ENCODE measurements at places on chromosomes 2 and 18.
A peak's percentile ranks its signal among the peaks of the same experiment; 100 is the strongest.

DNA sequence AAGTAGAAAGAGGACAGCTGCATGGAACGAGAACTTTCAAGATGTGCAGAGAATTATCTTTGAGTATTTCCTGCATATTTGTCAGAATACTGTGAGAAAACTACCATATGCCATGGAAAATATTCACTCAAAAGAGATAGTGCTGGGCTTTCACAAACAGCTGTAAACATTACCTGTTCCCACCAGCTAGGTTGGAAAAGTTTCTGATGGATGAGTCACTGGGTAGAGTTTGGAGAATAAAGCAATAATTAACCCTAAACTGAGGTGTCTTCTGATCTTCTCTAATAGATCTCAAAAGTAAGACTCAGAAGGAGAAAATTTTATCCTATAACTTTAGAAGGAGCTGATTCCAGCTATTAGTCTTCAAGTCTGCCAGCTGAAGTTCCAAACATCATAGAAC is 3.9 kb upstream of the FSIP2 start:
- no peak for DNase-seq

GRCh38 chr2:80326214-80326613 is 21.7 kb upstream of the LRRTM1 start:
- DNase-seq = no peak

DNA sequence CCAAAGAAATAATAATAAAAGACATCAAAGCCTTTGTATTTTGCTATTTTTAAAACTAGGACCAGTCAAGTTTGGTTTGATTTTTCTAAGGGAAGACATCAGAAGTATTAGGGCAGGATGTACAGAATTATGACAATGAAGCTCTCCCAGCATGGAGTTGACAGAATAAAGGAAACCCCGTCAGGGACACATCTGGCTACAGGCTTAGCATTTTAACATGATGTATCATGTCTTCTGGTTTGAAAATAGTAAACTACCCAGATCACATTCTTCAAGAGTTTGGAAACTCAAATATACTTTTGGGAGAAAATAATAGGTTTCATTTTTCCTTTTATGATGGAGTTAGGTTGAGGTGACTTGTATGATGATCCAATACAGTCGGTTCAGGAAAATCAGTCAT is 552.0 kb upstream of the CDH2 start:
- DNase-seq = no peak

DNA sequence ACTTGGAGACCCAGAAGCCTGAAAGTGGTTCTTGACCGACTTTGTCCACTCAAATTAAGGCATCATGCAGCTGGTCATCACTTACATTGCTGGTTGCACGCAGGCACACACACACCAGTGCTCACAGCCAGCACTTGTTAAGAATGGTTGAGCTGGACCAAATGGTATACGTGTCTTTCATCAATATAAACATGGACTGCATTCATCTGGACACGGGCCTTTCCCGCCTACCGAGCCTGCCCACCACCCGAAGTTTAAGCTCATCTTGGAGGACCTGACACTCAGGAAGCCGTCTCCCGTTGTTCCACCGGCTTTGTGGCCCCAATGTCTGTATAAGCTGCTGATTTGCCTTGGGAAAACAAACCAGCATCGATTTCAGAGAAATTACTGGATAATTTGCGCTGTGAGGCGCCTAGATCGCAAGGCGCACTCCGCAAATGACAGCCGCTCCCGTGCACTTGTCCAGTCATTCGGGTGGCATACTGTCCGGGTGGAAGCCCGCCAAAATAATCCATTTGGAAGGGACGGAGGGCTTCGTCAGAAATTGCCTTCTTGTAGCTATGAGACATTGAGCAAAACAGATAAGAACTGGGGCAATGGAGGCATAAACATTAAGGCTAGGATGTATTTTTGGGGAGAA is 40.1 kb upstream of the AKAIN1 start:
- peak; percentile 49 for DNase-seq

DNA sequence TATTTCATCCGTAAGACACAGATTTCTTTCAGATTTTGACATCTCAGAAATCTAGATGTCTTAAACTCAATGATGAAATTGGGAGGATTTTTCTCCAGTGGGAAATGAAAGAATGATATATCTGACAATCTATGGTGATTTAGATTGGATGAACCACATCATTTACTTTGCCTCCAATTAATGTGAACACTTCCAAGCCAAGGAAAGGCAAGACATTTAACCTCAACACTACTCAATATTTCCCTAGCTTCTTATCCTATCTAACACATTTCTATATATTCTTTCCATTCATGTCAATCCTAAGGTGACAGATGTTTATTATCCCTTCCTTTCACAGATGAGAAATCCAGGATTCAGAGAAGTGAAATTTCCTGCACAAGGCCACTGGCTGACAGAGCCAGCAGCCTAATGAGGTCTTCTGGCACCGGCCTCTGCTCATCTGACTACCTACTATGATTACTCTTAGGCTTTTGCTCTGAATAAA is 327.6 kb downstream of the IRS1 start:
- no peak for DNase-seq
